ENCODE measurements at places on chromosomes 6 and 20. TPM values are rescaled to one million over a fixed set of nuclear protein-coding genes. Genes with fewer than 3 reads are reported as not detected.

PSORS1C2 gene
- polyA plus RNA-seq: not detected

EFCAB8 gene
- not detected for polyA plus RNA-seq

CLPSL1 gene
- not detected for polyA plus RNA-seq

LINC00237 gene
- polyA plus RNA-seq: not detected

DNA sequence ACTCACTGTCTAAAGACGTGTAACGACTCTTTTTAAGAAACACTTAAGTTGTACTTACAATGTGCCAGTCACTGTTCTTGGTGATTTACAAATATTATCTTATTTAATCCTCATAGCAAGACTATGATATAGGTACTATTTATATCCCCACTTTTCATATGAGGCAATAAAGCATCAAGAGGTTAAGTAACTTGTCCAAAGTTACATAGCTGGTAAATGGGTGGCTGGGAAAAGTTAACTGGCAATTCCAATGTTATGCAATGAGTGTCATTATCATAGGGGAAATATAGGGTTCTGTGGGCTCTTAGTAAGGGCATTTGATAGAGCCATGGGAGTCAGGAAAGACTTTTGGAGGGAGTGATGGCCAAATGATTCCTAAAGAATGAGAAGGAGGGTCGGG lies 21.4 kb upstream of the RIPOR2 start:
- no peak for DNase-seq

DNA sequence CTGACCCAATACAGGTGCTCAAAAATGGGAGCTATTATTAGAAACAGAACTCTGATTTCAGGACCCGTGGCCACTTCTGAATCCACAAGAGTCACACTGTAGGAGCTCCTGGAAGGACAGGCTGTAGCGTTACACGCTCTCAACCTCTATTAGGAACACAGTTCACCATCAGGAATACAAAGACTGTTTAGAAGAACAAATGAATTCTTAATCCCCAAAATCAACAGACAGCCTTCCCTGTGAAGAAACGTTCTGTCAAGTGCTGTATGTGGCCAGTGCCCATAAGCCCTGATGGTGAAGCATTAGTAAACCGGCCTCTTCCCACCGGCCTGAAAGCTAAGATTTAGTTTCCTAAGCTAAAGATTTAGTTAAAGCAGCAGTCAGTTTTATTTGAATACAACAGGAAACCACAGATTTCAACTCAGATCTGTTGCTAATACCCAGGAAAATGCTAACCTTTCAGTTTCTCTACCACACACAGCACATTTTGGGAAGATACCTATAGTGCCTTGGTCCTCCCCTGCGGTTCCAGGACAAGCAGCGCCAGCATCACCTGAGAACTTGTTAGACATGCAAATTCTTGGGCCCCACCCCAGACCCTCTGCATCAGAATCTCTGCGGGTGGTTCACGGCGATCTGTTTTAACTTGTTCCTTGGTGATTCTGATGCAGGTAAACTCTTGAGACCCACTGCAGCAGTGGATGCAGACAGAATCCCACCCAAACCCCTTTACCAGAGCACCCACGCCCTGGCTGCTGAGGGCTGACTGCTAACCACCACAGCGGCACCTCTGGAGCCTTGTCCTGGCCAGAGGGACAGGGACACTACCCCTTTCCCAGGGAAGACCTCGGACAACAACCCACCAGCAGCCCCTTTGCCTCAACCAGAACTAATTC lies 33.4 kb downstream of the MTRES1 start:
- DNase-seq: peak; percentile 5

GRCh38 chr6:21496196-21496595 lies 97.4 kb upstream of the SOX4 start:
- no peak for DNase-seq

DNA sequence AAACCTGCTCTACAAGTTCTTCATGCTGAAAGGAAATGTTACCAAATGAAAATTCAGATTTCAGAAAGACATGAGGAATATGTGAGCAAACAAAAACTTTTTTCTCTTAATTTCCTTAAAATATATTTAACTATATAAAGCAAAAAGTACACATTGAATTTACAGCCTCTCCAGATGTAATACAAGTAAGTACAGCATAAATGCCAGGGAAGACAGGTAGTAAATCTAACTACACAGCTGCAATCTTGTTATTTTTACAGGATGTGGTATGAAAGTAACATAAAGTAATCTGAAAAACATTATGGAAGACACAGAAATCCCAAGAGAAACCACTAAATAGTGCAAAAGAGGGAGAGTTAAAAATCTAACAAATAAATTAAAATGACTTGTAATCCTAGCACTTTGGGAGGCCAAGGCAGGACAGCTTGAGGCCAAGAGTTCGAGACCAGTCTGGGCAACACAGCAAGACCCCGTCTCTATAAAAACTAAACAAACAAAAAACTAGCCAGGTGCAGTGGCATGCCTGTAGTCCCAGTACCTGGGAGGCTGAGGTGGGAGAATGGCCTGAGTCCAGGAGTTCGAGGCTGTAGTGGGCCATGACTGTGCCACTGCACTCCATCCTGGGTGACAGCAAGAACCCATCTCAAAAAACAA lies 50.7 kb downstream of the FAM8A1 start:
- no peak for DNase-seq

- DNase-seq: no peak
Measured at GRCh38 chr6:98539741-98540140, 294.6 kb upstream of the POU3F2 start.

DNA sequence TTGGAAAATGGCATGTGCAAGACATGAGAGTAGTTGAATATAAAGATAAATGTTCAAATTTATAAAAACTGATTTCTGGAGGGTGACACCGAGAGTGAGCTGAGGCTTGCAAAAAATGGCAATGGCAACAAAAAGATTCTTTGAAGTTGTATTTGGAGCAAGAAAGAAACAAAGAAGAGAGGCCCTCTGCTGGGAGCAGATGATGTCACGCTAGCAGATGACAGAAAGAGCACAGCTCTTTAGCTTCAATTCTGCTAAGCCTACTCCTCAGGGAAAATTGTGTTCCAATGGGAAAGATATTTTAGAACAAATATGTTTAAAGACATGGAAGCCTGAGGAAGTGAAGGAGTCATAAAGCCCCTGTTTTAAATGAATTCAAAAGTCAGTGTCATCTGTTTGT lies 125.3 kb upstream of the NOX3 start:
- DNase-seq: no peak

GRCh38 chr20:64083378-64083803 lies 807 bp downstream of the LKAAEAR1 start:
- DNase-seq: peak; percentile 56

SSR1 gene
- polyA plus RNA-seq: 247 TPM

GRCh38 chr20:63216849-63217471 lies 1.0 kb upstream of the YTHDF1 start:
- DNase-seq: no peak

SLC17A3 gene
- not detected for polyA plus RNA-seq

ZNF831 gene
- 2.0 TPM for polyA plus RNA-seq

SALL4 gene
- polyA plus RNA-seq: not detected

DNA sequence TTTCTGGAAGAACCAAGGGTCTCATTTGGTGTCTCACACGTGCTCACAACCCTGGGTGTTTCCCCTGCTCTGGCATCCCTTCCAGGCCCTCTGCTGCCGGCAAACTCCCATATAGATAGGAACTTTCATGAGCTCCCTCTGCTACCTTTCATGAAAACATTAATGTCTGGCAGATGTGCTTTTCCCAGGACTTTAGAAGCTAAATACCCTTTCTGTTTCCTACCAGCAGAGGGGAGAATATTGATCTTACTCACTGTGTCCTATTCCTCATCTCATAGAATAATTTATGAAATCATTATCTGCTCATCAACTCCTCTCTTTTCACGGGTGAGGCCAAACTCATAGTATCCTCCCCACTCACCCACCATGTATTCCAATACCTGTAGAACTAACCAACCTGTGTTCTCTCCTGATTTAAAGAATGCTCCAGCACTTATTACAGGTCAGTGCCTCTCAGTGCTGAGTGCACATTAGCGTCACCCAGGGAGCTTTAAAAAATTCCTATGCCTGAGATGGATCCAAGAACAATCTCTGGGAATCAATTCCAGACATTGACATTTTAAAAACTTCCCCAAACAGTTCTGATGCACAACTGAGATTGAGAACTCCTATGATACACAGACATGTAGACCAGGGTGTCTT lies 298.5 kb upstream of the JAG1 start:
- no peak for DNase-seq

- peak; percentile 59 for DNase-seq
Measured at GRCh38 chr6:13431059-13431656, 56.2 kb downstream of the GFOD1 start.

PDE7B gene
- polyA plus RNA-seq: not detected

DNA sequence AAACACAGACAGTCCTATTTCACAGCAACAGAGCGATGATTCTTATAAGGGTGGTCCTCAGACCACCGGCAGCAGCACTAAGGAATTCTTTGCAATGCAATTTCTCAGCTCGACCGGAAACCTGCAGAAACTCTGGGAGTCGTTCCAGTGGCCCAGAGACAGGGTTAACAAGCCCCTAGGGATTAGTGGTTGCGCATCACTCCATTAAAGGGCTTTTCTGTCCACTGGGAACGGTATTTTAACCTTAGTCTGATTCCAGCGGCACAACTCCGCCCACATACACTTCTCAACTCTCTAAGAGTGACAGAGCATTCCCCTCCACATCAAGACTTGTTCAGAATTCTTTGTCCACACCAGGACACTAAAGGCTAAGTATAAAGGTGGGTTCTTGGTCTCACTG lies 341.5 kb downstream of the TFAP2A start:
- DNase-seq: no peak

GRCh38 chr6:168577496-168577895 lies 136.5 kb downstream of the SMOC2 start:
- no peak for DNase-seq

- DNase-seq: peak; percentile 40
Measured at GRCh38 chr6:27495386-27496135, 22.7 kb upstream of the ZNF184 start.

GRCh38 chr6:170132561-170132991 lies 158.3 kb downstream of the DLL1 start:
- no peak for DNase-seq

GRCh38 chr6:15901141-15902115 lies 227.5 kb upstream of the MYLIP start:
- no peak for DNase-seq

MTHFD1L gene
- polyA plus RNA-seq: 1.8 TPM

DNA sequence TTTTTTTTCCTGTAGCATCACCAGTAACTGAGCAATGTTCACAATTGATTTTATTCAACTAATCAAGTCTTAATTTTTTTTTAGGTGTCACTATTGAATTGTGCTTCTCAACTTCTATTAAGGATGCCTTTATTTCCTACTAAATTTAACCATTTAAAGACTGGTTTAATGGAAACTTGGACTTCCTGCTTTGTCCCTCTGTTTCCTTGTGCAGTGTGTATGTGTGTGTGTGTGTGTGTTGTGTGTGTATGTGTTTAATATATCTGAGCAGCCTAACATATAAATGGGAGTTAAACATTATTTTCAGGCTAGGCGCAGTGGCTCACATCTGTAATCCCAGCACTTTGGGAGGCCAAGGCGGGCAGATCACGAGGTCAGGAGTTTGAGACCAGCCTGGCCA lies 1.8 kb downstream of the SERPINB6 start:
- no peak for DNase-seq

POM121L2 gene
- polyA plus RNA-seq: not detected

DNA sequence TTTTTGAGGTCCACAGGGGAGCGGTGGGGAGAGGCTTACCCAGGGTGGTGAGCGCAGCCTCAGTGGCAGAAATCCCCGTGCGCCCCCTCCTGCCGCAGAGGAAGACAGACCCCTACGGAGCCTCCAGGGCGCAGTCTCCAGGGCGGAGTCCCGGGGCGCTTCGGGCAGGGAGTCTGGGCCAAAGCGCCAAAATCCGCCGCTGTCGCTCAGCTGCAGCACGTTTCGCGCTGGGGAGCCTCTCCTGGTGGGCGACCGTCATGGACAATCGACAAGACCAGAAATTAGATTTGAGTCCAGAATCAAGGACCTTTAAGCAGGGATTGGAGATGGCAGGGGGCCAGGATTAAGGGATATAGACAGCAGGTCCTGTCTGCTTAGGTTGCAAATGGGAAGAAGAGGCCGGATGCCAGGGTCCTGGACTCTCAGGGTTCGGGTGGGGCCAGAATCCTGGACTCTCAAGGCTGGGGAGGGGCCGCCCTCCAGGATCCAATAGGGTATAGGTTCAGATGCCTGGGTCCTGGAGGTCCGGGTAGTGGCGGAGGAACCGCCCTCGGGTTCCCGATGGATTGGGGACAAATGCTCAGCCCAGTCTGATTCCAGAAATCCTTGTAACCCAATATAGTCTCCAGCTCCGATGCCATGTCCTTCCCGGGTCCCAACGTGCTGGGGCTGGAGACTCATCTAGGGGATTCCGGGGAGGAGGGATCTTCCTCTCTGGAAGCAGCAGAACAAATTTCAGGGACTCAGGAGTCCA lies 7.9 kb upstream of the HLA-E start:
- no peak for DNase-seq

HLA-DRB1 gene
- polyA plus RNA-seq: 435 TPM

DNA sequence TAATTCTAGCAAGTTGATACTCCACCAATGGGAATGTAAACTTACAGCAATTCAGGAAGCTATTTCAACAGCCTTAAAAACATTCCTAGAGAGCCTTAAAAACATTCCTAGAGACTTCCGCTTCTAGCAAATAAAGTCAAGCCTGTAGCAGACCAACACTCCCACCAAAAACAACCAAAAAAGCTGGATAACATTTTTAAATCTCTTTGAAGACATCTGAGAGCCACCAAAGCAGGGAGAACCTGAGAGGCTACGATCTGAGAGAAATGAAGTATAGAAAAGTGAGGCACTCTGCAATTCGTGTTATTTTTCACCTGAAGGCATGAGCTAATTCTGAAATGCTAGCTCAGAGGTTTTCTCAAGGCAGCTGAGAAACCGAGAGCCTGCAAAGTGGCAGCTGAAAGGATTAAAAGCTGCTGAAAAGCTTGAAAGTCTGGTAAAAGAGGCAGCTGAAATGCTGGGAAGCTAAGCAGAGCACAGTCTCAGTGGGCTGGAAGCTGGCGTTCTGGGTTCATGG lies 20.9 kb downstream of the GPR63 start:
- no peak for DNase-seq

AARS2 gene
- 12.4 TPM for polyA plus RNA-seq

GRCh38 chr6:18427296-18427695 lies 40.1 kb downstream of the RNF144B start:
- DNase-seq: no peak

SOX18 gene
- not detected for polyA plus RNA-seq

GRCh38 chr6:158996856-158997255 lies 3.1 kb downstream of the RSPH3 start:
- no peak for DNase-seq

Data from immature natural killer cell (primary cell).